ENCODE measurements at places on chromosomes 1 and 21.

DNA sequence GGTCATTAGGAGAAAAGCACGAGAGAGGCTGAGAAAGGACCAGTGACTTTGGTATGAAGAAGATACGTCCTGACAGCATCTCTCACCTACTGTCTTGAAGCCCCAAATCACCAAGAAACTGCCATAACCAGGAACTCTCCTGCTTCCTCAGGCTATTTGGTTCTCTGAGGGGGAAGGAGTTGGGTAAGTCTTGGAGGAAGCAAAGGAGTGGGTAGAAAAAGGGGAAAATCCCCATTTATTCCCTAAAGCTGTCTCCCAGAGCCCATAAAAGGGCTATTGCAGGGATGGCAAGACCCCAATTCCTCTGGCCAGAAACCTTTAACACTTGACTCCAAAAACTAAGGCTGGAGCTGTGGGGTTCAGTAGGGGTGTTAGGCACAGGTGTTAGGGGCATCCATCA, 2.1 kb upstream of the PBXIP1 start:
- no peak for DNase-seq

GRCh38 chr1:199590708-199591107, 436.8 kb upstream of the NR5A2 start:
- DNase-seq, result no peak

GRCh38 chr1:238861342-238862066, 524.9 kb upstream of the CHRM3 start:
- DNase-seq, result no peak

DNA sequence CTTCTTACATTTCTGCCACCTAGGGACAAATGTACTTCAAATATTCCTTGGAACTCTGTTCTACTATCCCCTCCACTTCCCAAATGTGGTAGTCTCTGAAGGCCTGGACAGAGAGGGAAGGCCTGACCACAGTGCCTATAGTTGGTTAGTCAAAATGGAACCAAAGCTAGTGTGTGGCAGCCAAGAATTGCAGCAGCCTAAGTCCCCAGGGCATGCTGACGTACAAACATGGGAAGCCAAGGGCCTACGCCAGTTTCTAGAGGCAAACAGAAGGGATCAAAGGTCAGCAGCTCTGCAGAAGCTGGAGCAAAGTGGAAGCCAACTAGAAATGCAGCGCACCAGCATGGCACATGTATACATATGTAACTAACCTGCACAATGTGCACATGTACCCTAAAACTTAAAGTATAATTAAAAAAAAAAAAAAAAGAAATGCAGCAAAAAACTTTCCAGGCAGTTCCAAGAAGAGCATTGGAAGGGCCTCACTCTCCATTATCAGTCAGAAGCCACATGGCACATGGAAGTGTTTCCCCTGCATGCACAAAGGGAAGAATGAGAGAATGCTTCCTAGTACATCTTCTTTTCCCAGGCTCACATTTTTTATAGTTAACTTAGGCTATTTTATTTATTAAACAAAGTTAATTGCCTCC, 39.4 kb upstream of the GADD45A start:
- no peak for DNase-seq

- DNase-seq, result no peak
These were observed 381.0 kb upstream of the VAMP3 start for GRCh38 chr1:7389906-7390603.

DNA sequence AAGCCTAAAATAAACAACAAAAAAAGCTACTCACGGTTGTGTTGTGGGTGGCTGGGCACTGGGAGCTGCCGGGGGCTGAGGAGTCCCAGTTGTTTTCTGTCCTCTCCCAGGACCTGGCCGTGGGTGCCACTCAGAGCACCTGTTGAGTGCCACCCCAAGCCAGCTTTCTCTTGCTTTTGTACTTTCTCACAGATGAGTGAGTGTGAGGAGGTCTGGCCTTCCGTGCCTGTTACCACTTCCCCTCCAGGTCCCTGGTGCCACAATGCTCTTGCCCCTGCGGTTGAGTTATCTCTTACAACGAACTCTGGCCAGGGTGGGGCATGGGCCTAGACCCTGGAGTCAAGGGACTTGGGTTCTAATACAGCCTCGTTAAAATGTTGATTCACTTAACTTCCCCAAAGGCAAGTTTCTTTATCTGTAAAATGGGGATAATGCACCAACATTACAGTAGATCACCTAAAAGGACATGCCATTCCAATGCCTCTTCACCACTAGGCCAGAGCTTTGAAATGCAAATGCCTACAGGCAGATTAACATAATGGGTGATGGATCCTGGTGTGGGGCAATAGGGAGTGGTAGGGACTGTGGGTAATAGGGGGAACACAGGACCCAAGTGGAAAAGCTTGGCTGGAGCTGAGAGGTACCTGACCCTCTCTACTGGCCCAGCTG, at the start of gene CNR2:
Gene CNR2 (minus strand): TSS at position 151 of the 669 bp plus-strand sequence. CDS start 37,745 bp downstream, outside the sequence.
- DNase-seq, result no peak

- DNase-seq, result no peak
These were observed 72.4 kb downstream of the ITPKB start for GRCh38 chr1:226666692-226667091.

- no peak for DNase-seq
These were observed 3.1 kb downstream of the MIXL1 start for GRCh38 chr1:226226601-226227000.

GRCh38 chr1:6177681-6178380, 2.3 kb downstream of the CHD5 start:
- DNase-seq, result no peak

DNA sequence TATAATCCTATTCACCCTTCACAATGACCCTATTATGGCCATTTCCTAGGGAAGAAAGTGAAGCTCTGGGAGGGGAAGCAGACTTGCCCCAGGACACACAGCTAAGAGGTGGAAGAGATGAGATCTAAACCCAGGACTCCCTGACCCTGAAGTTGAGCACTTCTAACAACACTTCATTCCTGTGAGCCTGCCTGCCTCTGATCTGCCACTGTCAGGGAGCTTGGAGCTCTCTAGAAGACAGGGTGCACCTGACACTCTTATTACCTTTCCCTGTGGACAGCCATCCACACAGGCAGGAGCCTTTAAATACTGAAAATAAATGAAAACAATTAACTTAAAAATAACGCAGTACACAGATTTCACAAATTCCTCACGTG, 599 bp downstream of the MKNK1 start:
- DNase-seq, result no peak

DNA sequence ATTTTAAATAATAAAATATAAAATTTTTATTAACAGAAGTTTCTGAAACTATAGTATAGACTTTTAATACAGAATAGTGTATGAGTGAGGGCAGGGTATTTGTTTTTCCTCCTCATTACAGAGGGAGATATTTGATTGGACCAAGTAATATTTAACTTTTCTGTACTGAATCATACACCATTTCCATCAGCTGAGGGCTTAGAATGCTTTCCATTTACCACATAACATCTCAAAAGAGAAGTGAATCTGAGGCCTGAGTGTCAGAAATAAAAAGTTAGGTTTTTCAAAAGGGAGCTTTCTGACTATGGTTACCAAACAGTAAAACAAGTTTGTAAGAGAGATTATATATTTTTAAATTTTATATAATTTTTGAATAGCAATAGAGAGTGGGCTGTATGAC, 29.5 kb downstream of the TLCD4 start:
- DNase-seq, result no peak

GRCh38 chr1:231315887-231316286, 21.8 kb downstream of the EXOC8 start:
- no peak for DNase-seq

DNA sequence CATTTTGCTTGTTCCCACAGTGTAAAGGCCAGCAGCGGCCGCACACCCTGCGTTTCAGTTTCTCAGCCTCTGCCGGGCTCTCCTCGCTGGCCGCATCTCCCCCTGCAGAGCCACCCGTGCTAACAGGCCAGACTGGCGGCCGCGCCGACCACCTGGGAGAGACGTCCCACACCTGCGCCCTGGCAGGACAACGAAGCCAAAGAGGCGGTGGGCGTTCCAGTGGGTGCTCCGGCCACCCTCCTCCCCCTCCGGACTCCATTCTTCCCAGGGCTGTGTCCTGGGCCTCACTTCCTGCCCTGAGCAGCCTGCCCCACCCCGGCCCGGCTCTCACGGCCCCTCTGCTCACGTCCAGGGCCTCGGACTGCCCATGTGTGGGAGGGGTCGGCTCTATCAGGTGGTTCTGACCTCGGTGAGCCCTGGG, 31.9 kb upstream of the SLC19A1 start:
- DNase-seq, result no peak

GRCh38 chr1:55156093-55156492, 59.1 kb downstream of the USP24 start:
- peak; percentile 10 for DNase-seq

DNA sequence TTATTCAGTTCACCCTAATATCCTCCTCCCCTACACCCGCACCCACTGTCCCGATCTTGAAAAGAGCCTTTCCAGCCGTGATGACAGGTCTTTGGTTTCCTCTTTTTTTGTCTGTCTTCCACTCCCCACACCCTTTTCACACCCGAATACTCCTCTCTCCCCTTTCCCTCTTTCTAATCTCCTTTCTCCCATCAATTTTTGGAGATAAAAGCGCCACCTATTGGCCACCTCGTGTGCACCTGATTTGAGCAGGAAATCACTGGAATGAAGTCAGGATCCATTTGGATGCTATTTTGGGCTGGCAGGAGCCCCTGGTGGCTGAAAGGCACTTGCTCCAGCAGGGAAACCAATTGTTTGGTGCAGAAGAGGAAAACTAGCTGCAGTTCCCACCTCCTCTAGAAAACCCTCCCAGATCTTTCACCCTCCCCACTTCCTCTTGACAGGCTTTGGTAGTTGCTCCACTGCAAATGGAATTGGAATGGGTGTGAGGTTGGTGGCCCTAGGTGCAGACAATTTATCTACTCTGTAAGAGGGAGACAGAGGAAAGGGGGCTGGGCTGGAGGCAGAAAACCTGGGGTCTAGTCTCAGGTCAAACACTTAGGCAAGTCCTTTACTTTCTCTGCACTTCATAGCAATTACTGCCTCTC, 8.4 kb downstream of the FOXE3 start:
- no peak for DNase-seq

DNA sequence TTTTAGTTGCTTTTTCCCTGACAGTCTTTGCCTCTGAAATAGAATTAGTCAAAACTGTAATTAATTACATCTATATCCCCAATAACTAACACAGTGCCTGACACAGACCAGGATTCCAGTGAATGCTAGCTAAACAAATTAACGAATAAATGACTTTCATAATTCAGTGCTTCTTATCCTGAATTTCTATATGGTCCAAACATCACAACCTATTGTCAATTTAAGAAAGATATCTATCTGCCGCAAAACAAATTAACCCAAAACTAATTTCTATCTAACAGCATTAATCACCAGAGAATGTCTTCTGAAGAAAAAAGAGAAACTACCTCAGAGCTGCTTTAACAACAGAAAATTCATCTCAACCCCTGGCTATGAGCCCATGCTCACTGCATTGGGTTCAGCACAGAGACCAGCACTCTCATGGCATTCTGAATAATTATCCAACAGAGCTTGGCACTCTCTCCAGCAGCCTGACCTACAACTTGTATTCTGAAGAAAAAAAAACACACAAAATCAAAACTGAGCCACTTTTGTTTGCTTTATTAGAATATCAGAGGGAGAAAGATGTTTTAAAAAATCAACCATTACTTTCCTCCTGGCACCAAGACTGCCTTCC, 547.3 kb upstream of the BEND5 start:
- DNase-seq, result no peak

- DNase-seq, result no peak
These were observed 59.3 kb upstream of the C1orf174 start for GRCh38 chr1:3959361-3959760.

DNA sequence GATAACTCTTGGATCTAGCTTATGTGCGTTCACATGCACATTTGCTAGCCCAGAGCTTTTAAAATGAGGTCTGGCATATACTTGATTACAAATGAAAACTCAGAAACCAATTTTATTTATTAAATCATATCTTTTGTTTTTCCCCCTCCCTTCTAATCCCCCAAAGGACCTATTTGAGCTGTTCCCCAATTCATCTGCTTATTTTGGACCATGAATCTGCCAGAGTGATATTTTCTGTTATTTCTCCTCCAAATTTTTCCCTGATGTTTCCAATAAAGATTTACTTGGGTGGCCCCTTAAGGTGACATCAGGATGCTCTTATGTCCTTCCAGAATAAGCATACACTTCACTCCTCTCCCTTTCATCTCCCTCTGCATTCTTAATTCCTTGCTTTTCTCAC, 123.4 kb downstream of the SYT2 start:
- DNase-seq, result no peak

DNA sequence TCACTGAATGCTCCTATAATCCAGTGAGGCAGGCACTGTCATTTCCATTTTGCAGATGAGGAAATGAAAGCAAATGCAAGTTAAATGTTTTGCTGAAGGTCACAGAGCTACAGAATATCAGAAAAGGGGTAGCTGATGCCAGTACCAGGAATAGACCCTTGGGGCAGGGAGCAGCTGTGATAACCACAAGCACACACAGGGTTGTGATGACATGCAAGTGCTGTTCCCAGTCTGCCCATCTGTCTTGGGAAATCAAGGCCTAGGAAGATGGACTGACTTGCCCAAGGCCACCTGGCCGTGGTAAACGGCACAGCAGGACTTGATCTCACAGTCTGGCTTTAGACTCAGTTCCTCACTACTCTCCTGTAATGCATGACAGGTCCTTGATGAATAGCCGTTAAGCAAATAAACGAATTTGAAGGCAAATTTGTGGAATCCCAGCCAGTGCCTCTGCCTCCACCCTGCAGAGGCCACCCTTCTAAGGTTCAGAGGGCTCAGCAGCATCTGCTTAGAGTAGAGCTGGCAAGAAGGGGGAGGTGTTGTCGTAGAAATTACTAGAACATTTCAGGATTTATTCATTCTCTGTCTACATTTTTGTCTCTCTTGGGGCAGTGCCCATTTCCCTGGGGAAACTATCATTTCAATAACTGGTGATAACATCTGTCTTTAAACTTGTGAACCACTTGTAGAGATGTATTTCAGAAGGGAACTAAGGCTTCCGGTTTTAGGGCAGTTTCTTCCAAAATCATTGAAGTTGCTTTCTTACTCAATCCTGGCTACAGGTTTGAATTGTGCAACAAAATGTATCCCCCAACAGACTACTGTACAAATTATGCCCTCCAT, 53.2 kb upstream of the MRPS6 start:
- DNase-seq, result no peak

DNA sequence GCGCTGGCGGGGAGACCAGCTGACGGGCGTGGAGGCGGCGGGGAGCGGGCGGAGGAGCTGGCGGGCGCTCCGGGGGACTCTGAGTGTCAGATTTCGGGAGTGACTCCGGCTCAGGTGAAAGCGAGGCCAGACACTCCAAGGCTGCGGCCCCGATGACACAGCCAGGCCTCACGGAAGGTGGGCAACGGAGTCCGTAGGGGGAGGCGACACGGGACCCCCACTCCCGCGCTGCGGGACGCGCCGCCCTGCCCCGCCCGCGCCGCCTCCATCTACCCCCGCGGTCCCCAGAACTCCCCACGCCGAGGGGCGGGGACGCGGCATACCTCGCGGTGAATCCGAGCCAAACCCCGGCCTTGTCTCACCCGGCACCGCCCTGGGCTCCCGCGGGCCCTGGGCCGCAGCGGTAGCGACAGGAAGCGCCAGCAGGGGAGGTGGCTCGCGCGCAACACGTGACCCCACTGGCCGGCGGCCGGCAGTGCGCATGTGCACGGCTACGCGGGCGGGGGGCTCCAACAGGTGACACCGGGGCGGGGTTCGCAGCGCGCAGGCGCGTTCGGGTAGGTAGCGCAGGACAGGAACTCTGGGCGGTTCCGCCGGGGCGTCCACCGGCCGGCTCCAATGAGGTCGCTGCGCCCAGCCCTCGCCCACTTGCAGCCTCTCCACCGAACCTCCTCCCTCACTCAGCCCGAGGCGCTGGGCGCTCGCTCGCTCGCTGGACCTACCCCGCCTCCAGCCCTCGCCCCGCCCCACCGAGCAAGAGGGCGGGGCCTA, at the start of gene CC2D1B:
Gene CC2D1B (minus strand): TSS at position 460 of the 771 bp plus-strand sequence. CDS start 1,585 bp downstream, outside the sequence.
- peak; percentile 76 for DNase-seq

GRCh38 chr21:36813052-36813451, 114.1 kb downstream of the SIM2 start:
- peak; percentile 40 for DNase-seq

GRCh38 chr1:83500987-83501591, 497.8 kb downstream of the TTLL7 start:
- no peak for DNase-seq
